PC-9 (cell line): ENCODE measurements at places on chromosomes 3 and 15. TPM values are rescaled to one million over a fixed set of nuclear protein-coding genes. Genes with fewer than 3 reads are reported as not detected.

DNA sequence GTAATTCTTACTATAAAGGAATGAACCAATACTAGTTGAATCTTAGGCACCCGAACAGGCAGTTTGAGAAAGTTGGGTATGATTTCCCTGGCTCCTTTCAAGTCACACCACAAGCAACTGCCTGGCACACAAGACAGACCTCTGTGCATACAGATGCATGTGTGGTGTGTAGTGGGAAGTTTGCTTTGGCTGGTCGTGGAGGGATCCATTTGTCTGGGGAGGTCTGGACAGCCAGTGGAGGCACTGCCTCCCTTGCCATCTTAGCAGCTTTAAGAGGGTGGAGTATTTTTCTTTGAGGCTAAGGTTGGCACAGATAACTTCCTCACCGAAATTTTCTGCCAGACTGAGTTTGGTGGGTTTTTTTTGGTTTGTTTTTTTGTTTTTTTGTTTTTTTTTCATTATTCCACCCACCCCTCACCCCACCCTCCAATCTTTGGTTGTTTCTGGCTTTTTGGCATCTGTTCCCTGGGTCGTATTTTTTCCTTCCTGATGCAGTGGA is 97.1 kb downstream of the TMEM212 start:
- H3K27ac ChIP-seq: no peak overlapping the region
- H3K4me3 ChIP-seq: no peak overlapping the region
- no peaks in the 10 kb centered on the region for H3K27me3 ChIP-seq
- peaks cover 59% of the 10 kb centered on the region for H3K4me1 ChIP-seq
- H3K36me3 ChIP-seq: no peaks in the 10 kb centered on the region
- no peak for DNase-seq

- H3K27me3 ChIP-seq: no peaks in the 10 kb centered on the region
- peak overlapping the region; percentile 42; the same call in 1 of the 2 replicates for H3K4me3 ChIP-seq
- peak; percentile 98 for DNase-seq
- no peaks in the 10 kb centered on the region for H3K36me3 ChIP-seq
- peaks cover 71% of the 10 kb centered on the region for H3K4me1 ChIP-seq
- peak overlapping the region; percentile 97 for H3K27ac ChIP-seq
These were observed 14.4 kb upstream of the TKT start for GRCh38 chr3:53269888-53270880.

DNA sequence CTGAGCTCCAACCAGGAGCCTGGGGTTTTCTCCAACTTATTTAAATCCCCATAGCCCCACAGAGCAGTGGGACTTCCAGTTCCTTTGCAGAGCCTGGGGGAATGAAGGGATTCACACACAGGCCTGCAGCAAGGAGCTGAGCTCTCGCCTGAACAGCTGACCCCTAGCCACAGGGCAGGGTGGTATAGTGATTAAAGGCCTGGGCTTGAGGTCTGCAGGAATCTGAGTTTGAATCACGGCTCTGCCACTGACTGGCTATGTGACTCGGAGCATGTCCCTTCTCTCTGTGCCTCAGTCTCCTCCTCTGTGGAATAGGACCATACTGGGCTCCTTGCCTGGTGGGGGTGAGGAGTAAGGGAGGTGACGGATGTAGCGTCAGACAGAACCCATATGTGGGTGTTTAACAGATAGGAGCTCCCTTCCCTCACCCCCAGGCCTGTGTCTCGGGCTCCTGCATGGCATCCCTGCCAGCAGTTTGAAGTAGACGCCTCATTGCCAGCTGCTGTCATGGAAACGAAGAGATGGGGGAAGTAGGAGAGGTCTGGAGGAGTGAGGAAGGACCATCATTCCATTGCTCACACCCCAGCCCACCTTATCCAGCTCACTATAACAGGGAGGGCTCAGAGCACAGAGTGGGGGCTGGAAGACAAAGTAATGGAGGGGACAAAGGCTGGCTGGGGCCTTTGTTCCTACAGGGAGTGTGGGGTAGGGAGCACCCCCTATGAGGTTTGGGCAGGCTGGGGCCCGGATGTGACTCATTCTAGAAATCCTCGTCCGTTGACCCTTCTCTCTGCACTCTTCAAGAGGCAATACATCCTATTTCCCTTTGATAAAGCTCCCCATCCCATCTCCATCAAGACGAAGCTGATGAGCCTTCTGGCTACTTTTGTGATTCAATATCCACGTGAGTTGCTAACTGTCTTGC is 14.8 kb downstream of the HRH1 start:
- H3K4me1 ChIP-seq: no peaks in the 10 kb centered on the region
- no peaks in the 10 kb centered on the region for H3K36me3 ChIP-seq
- H3K4me3 ChIP-seq: no peak overlapping the region
- H3K27me3 ChIP-seq: no peaks in the 10 kb centered on the region

The TIMP4 gene
- total RNA-seq: 15.5 and 19.0 TPM in 2 replicates

The DAZL gene
- not detected in 2 replicates for total RNA-seq
